Ascending aorta (tissue), 2 donors: ENCODE measurements at places on chromosomes 12 and 14.

DNA sequence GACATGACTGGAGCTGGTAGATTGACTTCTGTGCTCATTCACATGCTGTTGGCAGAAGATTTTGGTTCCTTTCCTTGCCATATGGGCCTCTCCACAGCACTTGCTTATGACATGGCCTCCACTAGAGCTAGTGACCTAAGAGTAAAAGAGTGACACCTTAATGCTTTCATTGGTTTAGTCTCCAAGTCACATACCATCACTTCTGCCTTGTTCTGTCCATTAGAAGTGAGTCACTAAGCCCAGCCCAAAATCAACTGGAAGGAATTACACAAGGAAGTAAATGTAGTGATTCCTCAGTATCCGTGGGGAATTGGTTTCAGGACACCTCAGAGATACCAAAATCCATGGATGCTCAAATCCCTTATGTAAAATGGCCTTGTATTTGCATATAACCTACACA is 81.3 kb downstream of the PPHLN1 start:
- DNase-seq: no peak

- DNase-seq: no peak
Measured at GRCh38 chr12:19757317-19757877, 318.1 kb downstream of the AEBP2 start.

- DNase-seq: no peak
Measured at GRCh38 chr14:20417250-20418186, 4.2 kb upstream of the TEP1 start.

GRCh38 chr14:32545506-32546210 is 216.6 kb downstream of the AKAP6 start:
- DNase-seq: no peak

DNA sequence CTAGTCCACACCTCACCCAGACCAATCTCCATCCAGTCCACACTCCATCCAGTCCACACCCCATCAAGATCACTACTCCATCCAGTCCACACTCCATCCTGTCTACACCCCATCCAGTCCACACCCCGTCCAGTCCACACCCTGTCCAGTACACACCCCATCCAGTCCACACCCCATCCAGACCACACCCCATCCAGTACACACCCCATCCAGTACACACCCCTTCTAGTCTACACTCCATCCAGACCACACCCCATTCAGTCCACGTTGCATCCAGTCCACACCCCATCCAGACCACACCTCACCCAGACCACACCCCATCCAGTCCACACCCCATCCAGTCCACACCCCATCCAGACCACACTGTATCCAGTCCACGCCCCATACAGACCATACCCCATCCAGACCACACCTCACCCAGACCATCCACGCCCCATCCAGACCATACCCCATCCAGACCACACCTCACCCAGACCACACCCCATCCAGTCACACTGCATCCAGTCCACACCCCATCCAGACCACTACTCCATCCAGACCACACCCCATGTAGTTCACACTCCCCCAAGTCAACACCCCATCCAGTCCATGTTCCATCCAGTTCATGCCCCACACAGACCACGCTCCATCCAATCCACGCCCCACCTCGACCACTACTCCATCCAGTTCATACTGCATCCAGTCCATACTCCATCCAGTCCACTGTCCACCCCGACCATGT is 116.6 kb upstream of the RTL1 start:
- peak; percentile 42 for DNase-seq

DNA sequence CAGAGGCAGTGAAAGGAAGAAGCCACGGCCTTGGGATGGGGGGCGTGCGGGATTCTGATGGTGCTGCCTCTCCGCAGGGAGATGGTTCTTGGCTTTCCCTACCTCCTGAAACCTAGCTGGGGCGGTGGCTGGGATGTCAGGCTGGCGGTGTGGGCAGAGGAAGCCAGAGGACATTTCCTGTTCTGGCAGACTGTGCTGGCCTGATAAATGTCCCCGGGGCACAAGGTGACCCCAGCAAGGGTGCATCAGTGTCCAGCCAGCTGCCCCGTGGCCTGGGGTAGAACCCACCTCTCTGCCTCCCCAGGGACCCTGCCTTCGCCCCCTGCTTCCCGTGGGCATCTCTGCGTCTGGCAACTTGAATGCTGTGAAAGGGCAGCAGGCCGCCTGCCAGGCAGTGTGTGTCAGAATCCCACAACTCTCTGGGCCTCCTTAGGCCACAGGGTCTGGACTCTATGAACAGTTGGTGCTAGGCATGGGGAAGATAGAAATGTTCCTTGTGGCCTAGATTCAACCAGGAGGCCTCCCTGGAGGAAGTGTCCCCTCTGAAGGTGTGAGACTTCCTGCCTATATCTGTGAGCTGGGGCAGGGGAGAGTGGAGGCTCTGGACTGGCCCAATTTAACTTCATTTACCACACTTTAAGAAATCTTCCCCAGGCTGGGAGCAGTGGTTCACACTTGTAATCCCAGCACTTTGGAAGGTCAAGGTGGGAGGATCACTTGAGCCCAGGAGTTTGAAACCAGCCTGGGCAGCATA is 4.9 kb downstream of the SH2B3 start:
- no peak for DNase-seq

DNA sequence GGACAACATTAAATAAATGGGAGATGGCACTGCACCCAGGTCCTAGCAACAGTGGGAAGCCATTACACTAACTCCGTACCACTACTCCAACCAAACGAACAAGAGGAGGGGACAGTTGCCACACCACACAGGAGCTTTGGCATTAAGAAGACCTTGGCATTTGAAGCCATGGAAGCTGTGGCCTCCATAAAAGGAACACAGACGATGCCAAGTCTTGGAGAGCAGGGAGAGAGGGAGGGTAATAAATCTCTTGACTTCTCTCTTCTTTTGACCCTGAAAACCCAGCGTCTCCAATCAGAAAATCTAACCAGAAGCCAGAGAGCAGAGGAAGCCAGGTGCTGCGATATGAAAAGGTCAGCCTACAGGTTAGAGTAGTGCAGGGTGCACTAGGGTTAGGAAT is 338.8 kb upstream of the TMEM132C start:
- DNase-seq: no peak

DNA sequence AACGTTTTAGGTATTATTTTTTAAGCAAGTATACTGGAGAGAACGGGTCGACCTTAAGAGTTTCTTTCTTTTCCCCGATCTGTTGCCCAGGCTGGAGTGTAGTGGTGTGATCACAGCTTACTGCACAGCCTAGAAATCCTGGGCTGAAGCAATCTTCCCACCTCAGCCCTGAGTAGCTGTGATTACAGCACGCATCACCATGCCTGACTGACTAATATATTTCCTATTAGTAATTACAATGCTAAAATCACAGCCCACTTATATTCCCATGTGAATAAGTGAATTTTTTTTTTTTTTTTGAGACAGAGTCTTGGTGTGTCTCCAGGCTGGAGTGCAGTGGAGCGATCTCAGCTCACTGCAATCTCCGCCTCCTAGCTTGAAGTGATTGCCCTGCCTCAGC is 50.4 kb downstream of the DICER1 start:
- DNase-seq: no peak

- DNase-seq: peak; percentile 77
Measured at GRCh38 chr12:14384783-14385638, 19.5 kb downstream of the ATF7IP start.

DNA sequence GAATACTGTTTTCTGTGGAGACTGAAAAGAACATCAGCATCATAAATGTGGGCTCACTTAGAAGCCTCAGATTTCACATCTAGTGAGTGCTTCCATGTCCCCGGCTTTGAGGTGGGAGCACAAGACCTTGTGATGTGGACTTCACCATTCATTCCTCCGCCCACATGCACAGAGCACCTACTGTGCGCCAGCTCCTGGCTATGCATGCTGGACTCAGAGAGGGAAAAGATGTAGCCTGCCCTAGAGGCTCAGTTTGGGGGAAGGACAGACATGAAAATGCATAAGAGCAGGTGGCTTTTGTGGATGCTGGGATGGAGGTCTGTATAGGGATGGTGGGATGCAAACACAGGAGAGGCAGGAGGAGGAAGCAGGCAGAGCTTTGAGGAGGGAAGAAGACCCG is 65.0 kb downstream of the SERPINA3 start:
- peak; percentile 56 for DNase-seq

DNA sequence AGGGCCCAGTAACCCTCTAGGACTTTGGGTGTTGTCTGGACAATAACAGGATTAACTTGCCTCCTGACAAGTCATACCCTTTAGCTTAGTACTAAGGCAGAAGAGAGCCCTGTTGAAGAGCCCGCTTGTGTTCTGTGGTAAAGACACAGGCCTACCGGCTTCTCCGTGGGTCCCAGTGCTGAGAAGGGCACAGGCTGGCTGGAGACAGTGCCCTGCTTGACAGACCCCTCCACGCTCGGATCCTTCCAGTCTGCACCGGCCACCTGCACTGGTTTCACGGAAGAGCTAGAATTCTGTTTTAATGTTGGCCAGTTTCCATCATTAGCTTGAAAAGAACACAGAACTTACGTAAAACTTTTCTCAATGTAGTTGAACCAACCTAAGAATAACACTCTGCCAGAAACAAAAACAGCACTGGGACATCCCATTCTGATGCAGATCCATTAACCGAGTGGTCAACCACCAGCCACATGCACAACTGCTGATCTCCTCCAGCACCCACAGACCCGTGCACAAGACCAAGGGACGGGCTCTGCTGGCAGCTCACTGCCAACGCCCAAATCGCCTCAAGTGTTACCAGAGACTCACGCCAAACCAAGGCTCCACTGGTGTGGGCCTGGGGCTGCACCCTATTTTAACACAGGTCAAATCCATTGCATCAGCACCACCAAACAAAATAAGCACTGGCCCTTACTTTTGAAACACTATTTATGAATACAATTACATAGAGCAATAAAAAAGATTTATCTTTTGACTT is 27.1 kb downstream of the ZFYVE21 start:
- peak; percentile 58 for DNase-seq

GRCh38 chr12:119373001-119373400 is 38.5 kb downstream of the CCDC60 start:
- no peak for DNase-seq

- no peak for DNase-seq
Measured at GRCh38 chr12:78600541-78600940, 264.0 kb upstream of the SYT1 start.

DNA sequence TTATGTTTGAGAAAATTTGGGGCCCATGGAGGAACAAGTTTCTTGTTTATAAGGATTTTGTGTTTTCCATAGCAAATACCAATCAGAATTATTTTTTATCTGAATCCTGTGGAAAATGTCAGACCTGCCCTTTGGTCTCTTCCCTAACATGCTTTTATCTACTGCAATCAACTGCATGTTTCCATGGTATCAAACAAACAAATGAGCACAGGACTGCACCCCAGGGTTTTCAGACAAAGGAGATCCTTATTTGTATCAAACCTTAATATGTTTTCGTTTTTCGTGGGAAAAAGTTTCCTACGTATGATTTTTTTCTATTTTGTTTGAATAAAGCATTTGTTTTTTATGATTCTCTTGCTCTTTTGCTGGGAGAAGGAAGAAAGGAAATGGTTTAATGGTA is 91.1 kb downstream of the GPR135 start:
- DNase-seq: no peak

DNA sequence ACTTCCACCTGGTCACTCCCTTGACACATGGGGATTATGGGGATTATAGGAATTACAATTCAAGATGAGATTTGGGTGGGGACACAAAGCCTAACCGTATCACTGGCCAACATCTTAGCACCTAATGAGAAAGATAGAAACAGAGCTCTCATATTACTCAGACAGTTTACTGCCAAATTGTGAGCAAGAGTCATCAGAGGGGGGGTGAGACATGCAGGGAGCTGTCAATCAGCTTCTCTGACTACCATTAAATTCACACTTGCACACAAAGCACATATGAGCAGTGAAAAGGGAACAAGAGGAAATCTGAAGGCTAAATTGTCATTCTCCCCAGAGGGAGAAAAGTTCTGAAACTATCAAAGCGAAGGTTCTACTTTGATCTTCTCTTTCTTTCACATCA is 78.1 kb upstream of the GRIN2B start:
- DNase-seq: no peak

- DNase-seq: no peak
Measured at GRCh38 chr12:117171499-117172162, 18.6 kb downstream of the FBXO21 start.

GRCh38 chr12:115413626-115414025 is 729.7 kb upstream of the TBX3 start:
- DNase-seq: no peak

- no peak for DNase-seq
Measured at GRCh38 chr12:50589650-50590435, 85.1 kb downstream of the DIP2B start.

- no peak for DNase-seq
Measured at GRCh38 chr12:31582155-31582554, 8.8 kb downstream of the DENND5B start.

- no peak for DNase-seq
Measured at GRCh38 chr14:100725587-100726387, 905 bp upstream of the DLK1 start.

- DNase-seq: no peak
Measured at GRCh38 chr12:122062832-122063693, 15.5 kb upstream of the MLXIP start.

- no peak for DNase-seq
Measured at GRCh38 chr14:99679543-99679942, 4.6 kb upstream of the CYP46A1 start.

DNA sequence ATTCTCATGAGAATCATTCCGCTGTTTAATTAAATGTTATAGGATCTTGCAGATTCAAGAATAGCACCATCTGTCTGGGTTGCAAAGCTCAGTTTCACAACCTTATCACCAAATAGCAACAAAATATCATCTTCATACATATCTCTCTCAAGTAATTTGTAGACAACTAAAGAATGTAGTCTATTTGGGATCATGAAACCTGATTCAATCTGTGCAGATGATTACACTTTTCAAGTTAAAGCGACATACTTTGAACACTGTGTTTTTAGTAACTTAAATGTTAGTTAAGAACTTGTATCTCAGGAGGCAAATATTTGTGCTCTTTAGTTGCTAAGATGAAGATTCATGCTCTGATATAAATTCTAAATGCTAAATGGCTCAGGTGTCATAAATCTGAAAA is 14.8 kb downstream of the MED13L start:
- DNase-seq: no peak

- DNase-seq: no peak
Measured at GRCh38 chr12:14960548-14961465, 594 bp downstream of the ARHGDIB start.

- no peak for DNase-seq
Measured at GRCh38 chr12:68447797-68448260, 115.7 kb upstream of the MDM1 start.

DNA sequence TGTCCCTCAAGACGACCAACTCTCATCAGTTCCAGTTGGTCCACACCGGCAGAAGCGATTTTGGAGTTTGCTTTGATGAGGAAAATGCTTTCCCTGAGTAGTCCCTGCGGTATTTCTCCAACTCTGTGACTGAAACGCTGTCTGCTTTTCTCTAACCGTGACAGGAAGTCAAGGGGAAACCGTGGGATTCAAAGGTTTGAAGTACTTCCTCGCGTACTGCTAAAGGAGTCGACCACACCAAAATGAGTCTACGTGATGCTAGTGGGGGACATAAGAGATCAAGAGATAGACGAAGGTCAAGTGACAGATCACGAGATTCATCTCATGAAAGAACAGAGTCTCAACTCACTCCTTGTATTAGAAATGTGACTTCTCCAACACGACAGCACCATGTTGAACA is 28.6 kb downstream of the KRT76 start:
- DNase-seq: no peak
